ENCODE measurements at places on chromosomes 7 and 10.

DNA sequence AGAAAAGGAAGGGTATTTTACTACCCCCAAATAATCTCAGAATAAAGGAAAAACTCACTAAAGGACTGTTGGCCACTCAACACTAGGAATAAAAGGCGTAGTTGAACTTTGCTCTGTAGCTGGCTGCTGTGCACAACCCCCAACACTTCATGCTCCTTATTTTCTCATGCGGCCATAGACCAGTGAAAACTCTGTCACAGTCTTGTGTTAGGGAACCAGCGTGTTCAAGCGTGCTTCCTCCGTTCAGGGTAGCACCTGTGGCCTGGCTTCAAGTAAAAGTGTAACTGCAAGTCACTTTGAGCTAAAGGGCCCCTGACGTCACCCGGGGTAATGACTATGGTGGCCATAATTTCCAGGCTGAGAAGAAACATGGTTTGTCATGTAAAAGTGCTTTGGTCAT, 27.0 kb downstream of the BLNK start:
- DNase-seq, result no peak

GRCh38 chr7:41954976-41955375, 252.1 kb upstream of the INHBA start:
- DNase-seq, result no peak

- no peak for DNase-seq
These were observed 52.8 kb downstream of the PWWP2B start for GRCh38 chr10:132449811-132450181.

DNA sequence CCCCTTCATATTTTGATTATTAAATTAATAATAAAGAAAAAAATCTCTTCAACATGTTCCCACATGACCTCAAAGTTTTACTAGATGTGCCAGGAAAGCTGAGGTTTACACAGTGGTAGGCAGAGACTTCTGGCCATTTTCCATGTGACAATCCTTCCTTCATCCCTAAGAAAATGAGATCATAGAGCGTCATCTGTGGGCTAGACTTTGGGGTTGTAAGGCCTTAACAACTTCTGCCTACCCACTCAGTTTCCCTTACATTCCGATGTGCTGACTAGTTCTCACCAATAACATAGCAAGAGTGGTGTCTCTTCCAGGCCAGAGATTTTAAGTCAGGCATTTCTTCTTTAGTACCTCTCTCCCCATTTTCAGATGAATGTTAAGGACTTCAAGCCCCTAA, 171.1 kb upstream of the PHF14 start:
- no peak for DNase-seq

DNA sequence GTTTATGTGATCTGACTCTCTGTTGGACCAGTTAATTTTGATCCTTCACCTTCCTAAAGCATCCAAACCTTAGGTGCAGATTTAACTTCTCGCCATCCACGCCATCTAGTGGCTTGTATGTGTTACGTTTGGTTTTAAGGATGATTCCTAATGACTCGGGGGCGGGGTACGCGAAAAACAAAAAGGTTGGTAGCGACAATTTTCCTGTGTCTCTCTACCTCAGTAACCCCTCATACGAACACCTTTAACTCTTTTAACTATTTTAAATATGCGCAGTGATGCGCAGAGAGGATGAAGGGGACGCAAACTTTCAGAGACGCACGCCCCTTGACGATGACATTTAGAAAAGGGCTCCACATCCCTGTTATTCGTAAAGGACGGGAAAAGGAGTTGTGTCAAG, 714 bp upstream of the KCND2 start:
- peak; percentile 34 for DNase-seq

DNA sequence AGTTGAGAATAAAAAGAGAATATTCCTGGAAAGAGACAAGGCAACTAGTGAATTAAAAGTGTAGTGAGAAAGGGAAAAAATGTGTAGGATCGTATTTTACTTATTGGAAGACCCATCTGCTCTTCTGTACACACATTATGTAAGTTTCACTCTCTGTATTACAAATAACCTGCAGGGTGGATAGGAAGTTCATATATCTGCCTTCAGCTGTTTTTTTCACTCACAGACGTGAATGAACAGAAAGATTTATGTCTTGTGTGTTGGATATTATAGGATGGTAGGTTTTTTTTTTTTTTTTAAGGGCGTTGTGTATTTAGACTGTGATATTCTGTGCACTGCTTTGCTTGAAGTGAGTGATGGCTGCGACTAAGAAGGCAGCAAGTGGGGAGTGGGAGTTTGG, 266.5 kb downstream of the AUTS2 start:
- DNase-seq, result no peak

DNA sequence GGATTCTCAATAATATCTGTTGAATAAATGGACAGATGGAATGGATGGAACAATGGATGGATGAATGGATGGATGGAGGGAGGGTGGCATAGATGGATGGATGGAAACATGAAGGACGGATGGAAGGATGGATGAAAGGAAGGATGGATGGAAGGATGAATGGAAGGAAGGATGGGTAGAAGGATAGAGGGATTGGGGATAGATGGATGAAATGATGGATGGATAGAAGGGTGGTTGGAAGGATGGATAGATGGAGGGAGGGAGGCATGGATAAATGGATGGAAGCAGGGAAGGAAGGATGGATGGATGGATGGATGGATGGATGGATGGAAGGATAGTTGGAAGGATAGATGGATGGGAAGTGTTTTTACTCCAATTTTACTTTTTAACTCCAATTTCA, 35.4 kb downstream of the AKR1B15 start:
- no peak for DNase-seq

GRCh38 chr7:80385508-80385907, 126.4 kb downstream of the GNAT3 start:
- DNase-seq, result no peak

DNA sequence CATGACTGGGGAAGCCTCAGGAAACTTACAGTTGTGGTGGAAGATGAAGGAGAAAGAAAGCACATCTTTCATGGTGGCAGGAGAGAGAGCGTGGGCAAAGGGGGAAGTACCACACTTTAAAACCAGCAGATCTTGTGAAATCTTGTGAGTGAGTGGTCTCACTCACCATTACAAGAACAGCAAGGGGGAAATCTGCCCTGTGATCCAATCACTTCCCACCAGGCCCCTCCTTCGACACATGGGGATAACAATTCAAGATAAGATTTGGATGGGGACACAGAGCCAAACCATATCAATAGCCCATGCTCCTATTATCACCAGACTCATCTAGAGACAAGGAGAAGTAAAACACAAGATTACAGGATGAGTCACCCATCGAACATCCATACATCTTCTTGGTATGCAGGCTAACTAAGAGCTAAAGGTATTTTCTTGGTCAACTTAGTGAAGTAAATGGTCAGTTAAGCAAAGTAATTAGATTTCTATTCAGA, 55.3 kb upstream of the YAE1 start:
- DNase-seq, result no peak

GRCh38 chr10:118276204-118276603, 65.9 kb downstream of the FAM204A start:
- no peak for DNase-seq

- no peak for DNase-seq
These were observed 979 bp downstream of the LRRC4 start for GRCh38 chr7:128030263-128030653.

DNA sequence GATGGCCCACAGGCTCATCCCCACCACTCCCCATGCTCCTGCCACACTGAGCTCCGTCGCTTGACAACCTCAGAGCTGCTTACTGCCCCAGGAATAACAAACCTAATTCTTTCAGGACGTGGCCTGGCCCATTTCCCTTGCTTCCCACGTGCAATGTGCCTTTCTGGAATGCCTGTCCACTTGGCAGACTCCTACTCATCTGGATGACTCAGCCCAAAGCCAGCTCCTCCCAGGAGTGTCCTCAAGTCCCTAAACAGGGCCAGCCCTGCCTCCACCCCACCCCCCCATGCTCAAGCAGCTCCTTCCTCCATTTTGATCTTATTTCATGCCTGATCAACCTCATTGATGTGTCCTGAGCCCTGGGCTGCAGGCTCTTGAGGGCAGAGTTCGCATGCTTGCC, 164.9 kb upstream of the RNF32 start:
- no peak for DNase-seq

- DNase-seq, result no peak
These were observed 967 bp upstream of the GLI3 start for GRCh38 chr7:42237811-42238541.

DNA sequence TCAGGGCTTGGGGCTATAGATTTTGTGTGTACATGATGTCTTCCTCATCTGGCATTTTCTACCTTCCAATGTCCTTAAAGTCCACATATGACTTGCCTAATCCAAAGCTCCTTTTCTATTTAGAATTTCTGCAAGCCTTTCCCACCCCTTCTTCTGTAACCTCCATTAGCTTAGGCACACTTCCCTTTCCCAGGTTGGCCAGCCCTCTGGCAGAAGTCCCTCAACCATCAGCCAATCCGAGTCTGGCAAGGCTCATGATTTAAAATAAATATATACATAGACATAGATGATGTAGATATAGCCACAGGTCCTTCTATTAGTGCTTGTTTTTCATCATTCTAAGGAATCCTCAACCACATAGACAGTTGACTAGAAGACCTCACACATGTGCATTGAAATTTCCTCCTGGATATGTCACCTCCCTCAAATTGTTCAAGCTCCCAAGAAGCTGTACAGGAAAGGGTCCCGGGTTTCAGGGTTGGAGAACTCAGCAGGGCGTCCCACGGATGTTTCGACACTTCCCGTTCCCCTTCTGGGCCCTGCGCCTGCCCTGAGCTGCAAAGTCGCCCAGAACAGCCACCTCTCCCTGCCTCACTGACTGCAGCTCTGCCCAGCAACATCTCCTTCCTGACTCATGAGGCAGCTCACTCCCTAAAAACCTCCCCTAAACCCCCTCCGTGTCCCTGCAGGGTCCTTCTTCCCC, 20.4 kb upstream of the PIK3AP1 start:
- no peak for DNase-seq

DNA sequence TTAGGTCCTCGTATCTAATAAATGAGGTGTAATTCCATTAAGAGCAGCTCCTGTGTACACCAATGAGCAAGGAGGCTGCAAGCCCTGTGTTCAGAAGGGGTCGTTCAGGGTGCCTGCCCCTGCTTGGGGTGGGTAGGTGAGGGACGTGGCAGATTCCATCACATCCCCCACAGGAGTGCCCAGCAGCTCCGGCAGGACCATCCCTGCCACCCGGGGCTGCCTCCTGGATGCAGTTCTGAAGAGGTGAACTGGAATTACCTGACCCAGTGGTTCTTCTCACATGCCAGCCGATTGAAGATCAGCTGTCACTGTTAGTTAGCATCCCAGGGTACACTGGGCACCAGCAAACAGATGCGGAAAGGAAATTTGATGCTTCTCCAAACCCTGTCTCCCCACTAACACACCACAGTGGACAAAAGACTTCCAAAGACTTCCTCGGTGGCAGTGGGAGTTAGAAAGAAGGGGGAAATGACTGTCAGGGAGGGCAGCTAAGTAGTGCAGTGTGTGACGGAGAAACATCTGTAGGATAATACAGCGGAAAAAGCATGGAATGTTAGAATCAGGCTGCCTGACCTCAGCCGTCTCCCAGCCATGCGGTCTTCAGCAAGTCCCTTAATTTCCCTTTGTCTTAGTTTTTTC, 313.6 kb upstream of the ZMIZ1 start:
- DNase-seq, result no peak

GRCh38 chr7:17492437-17492836, 194.0 kb downstream of the AHR start:
- DNase-seq, result no peak

DNA sequence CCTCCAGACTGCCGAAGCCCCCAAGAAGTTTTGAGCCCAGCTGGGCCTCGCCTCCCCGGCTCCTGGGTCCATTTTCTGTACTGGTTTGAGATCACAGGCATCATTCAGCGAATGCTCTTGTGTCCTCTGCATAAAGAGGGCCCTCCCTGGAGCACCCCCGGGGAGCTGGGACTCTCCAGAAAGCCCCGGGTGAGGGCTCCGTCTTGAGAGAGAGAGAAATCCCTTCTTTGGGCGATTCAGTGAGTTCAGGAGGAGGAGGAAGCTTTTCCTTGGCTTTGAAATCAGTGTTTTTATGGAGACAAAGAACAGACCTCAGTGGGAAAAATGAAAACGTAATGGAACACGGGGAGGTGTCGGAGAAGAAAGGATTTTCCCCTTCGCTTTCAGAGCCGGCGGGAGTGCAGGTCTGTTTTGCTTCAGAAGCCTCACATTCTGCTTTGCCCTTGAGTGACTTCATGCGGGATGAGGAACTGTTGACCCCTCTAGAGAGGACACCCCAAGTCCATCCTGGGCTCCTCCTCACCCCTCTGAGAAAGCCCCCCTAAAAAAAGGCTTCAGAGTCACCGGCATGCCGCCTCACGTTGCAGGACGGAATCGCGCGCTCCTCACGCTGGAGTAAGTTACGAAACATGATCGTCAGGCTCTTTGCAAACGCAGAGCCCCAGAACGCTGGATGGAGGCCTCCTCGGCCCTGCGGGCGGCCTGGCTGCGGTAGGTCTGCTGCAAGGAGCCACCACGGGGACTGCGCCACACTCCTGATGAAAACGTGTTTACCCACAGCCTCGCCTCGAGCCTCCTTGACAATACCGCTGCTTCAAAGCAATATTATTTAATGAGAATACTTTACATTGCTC, 8.5 kb upstream of the AP5Z1 start:
- no peak for DNase-seq

DNA sequence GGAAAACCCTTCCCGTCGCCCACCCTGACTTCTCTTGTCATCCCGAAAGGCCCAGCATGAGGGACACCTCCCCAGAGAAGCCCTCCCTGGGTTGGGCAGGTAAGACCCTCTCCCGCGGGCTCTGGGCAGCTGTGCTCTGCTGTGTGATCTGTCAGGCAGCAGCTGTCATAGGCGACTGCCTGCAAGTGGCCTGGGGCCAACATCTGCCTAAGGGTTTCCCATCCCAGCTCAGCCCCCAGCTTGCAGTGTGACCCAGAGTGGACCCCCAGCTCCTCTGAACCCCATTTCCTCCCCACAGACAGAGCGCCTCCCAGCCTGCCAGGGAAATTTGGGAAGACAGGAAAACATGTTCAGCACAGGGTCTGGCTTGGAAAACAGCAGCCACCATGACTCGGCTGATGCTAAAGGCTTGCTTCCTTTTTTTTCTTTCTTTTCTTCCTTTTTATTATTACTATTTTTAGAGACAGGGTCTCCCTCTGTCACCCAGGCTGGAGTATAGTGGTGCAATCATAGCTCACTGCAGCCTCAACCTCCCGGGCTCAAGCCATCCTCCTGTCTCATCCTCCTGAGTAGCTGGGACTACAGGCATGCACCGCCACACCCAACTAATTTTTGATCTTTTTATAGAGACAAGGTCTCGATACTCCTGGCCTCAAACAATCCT, 18.3 kb upstream of the TNRC18 start:
- DNase-seq, result no peak

- peak; percentile 47 for DNase-seq
These were observed 27.8 kb upstream of the NUB1 start for GRCh38 chr7:151313857-151314256.

GRCh38 chr10:48194830-48195229, 79.7 kb downstream of the FRMPD2 start:
- no peak for DNase-seq

- no peak for DNase-seq
These were observed 91.4 kb upstream of the PTN start for GRCh38 chr7:137434946-137435345.

DNA sequence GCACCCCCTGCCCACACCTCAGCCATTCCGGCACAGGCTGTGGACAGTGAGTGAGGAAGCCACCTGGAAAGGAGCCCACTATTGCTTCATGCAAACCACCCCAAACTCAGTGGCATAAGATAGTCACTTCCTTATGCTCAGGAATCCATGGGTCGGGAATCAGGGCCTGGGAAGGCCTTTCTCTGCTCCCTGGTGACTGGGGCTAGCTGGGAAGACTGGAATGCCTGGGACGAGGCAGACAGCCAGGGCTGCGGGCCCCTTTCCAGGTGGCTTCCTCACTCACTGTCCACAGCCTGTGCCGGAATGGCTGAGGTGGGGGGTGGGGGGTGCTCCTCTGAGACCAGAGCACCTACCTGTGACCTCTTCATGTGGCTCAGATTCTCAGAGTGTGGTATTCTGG, 74.1 kb upstream of the GRB10 start:
- DNase-seq, result no peak

Measured in hematopoietic multipotent progenitor cell treated with erythropoietin and hydrocortisone succinate and interleukin-3 and kit ligand, for 8 days (in vitro differentiated cells).